ENCODE measurements at places on chromosomes 13 and 19.

DNA sequence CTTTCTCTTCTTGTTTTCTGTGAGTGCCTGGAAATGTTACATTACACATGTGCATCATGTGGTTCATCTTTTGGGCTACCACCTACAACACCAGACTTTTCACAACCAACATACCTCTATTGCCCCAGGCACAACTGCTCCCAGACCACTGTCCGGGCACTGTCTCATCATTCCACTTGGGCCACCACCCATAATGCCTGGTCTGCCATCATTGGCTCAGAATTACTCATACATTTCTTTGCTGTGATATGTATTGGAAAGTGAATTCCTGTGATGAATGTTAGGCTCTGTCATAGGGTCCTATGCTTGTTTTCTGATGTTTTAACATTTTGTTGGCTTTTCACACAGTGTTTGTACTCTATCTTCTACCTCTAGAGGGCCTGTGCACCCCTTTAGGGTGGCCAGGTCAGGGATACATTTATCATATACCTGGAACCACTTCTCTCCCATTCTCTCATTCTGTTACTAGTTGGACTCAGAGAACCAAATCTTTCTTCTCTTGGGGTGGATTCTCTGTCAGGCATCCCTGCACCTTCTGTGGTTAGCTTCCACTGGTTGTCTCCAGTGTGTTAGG lies 172.8 kb downstream of the NHLRC3 start:
- no peak for DNase-seq

DNA sequence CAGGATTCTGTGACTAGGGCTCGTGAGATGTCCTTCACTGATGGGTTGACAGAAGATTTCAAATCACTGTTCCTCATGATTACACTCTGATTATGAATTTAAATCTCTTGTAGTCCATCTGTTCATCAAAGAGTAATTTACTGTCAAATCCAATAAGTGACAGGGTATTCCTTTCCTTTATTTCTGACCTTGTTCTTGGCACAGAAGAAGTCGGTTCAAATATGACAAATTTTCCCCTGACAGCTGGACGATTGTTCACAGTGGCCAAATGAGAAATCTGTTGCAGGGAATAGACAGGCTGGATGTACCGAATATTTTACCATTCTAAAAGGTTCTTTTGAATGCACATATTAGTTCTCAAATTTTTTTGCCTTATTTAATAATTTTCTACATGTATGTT lies 767.3 kb upstream of the GPC6 start:
- DNase-seq: no peak

GRCh38 chr19:20840371-20840770 lies 64.3 kb downstream of the ZNF66 start:
- no peak for DNase-seq

GRCh38 chr19:14114854-14115253 lies 2.7 kb downstream of the PRKACA start:
- DNase-seq: no peak

DNA sequence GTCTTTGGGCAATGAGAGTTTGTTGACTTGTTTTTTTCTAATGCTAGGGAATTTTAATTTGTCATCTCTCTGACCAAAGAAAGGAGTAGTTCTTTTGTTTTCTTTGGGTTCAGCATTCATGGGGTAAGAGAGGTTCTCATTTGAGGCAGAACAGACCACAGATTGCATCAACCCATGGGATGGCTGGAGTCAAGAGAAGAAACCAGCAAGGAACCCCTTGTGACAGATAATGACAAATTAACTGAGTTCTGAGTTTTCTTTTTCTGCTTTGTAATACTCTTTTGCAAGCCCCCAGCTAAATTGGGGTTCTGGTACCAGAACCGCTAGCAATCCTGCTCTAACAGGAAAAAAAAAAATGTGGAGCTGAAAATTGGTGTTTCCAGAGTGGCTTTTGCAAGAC lies 864.1 kb downstream of the DIAPH3 start:
- no peak for DNase-seq

- DNase-seq: no peak
These were observed 1077.6 kb downstream of the DIAPH3 start for GRCh38 chr13:59086147-59086546.

GRCh38 chr13:21884965-21885567 lies 214.2 kb downstream of the FGF9 start:
- no peak for DNase-seq

DNA sequence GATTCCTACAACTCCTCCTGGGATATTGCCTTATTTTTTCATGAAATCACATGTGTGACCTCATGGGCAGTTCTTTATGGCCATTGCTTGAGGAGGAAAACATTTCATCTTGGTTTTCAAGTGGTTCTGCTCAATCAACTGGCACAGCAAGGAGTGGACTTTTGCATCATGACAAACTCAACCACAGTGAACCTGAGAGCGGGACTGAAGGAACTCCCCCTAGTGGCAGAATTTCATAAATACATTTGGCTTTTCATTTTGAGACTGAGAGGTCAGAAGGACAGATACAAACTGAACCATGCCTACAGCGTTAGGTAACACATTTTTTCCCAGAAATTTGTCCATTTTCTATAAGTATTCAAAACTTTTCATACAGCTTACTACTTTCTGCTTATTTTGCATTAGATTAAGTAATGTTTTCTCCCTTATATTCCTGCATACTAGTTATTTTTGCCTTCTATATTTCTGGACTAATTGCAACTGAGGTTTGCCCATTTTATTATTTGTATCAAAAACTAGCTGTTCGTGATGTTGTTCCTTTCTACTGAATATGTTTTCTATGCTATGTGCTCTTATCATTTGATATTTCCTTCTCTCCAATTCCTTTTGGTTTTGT lies 13.4 kb upstream of the SIGLEC12 start:
- no peak for DNase-seq

DNA sequence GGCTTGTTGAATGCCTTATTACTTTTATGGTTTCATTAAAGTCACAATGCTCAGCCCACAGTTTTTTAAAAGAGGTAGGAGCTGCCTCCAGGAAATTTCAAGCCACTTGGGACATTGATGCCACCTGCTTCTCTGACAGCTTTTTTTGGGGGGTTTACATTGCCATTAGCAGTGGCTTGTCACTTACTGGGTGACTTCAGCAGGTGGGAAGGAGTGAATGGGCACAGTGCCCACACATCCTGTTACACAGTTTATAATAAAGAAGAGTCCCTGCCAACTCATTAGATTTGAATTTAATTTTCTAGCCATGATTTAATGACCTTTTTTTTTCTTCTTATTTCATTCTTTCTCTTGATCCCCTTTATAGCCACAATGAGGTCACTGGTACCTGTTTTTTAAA lies 61.0 kb downstream of the NHLRC3 start:
- DNase-seq: no peak

GRCh38 chr19:28130066-28130511 lies 1082.9 kb downstream of the UQCRFS1 start:
- no peak for DNase-seq

DNA sequence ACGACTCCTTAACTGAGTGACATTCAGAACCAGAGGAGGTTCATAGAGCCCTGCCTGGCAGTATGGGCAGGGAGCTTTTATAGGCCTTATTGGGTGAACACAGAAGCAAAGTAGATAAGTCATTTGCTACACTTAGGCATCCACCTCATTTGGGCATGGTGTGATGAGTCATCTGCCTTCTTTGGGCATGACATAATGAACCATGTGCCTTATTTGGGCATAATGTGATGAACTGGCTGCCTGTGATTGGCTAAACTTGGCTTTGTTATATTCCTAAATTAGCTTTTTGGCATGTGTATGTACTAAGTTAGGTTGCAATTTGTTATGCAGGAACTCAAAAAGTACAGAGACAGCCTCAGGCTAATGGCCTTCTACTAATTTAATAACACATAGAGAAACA lies 2210.2 kb upstream of the PCDH20 start:
- DNase-seq: no peak

- DNase-seq: no peak
These were observed 226.8 kb downstream of the LACC1 start for GRCh38 chr13:44106266-44107152.

DNA sequence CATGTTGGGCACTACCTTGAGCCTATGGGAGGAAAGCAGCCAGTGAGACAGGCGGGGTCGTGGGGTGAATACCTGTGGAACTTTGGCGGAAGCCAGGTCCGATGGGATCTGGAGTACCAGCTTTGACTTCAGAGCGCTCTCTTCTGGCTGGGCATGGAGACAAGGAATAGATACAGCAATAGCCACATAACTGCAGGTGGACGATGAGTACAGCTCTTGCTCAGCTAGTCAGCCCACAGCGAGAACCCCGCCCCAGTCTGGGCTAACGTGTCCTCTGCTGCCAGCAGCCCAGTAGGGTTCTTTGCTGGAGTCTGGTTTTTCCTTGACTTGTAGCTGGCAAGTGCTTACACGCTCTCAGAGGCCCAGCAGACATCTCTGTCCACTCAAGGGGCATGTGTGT lies 83.4 kb downstream of the SIPA1L3 start:
- no peak for DNase-seq

DNA sequence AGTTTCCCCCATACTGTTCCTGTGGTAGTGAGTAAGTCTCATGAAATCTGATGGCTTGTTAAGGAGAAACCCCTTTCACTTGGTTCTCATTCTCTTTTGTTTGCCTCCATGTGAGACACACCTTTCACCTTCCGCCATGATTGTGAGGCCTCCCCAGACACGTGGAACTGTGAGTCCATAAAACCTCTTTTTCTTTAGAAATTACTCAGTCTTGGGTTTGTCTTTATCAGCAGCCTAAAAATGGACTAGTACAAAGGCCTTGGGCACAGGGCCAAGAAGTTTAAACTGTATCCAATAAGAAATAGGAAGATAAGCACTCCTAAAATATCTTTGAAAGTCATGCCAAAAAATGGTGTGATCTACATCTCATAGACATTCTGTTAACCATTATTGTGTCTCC lies 176.9 kb downstream of the TBC1D4 start:
- no peak for DNase-seq

DNA sequence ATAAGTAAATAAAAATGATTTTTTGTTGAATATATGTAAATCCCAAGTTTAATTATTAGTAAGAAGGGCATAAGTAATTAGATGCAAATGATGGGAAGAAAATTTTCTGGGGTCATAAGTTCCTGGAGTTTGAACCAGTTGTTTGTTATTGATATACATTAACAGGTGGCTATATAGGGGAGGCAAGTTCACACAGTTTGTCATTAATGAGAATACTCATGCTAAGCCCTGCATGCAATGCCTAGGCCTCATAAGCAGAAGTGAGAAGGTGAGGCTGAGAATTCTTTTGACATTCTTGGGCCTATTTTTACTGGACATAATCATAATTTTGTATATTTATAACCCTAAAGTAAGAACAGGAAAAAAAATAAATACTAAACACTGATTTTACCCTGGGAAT lies 1210.7 kb upstream of the PCDH9 start:
- no peak for DNase-seq

DNA sequence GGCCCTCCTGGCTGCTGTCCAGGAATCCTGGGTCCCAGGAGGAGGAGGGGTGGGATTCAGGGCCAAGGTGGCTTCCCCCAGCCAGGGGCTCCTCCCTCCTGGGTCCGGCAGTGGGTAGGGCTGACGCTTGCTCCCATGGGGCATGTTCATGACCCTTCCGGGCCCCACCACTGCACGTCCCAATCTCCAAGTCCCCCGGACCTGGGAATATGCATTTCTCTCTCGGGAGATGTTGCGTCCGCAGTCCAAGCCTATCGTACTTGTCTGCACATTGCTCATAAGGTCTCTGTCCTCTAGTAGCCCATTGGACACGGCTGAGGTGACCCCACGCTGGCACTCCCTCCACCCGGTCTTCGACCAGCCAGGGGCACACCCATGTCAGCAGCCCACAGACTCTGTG lies 192.3 kb downstream of the TEX29 start:
- DNase-seq: no peak

- no peak for DNase-seq
These were observed 8.5 kb upstream of the SLC25A15 start for GRCh38 chr13:40780822-40781401.

DNA sequence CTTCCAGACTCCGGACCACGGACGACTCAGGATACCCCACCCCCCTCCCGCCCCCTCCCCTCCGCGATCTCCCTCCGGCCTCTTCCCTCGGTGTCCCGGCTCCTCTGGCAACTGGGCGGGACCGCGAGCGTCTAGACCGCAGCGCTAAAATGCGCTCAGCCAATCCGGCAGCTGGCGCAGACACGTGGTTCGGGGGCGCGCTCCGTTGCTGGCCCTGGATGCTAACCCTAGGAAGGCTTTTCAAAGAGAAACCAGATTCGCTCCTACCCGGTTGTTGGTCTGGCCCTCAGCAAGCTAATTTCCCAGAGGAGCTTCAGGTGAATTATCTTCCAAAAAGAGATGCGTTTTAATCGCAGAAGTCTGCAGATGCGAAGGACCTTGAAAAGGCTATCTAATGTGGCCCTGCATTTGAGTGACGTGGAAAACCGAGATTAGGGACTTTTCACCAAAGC lies at the start of gene DZIP1:
DZIP1 (minus strand) TSS at position 106 of the 452 bp plus-strand sequence. CDS start 2,677 bp downstream, outside the sequence.
- DNase-seq: peak; percentile 59

DNA sequence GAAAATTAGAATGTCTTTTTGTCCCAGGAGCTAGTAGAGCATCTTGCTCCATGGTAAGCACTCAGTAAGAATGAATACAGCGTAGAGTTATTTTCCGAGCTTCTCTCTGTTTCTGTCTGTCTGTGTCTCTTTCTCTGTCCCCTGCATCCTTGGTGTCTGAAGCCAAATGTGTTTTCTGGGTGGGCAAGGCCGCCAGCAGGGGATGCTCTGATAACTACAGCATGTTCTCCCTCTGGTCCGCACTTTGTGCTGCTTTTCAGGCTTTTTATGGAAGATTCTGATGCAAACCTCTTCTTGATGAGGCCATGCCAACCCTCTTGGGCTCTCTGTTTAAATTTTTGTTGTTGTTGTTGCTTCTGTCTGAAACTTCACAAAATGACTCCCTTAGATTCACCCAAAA lies 142.8 kb upstream of the UBL3 start:
- no peak for DNase-seq

- DNase-seq: no peak
These were observed 18.7 kb downstream of the PLVAP start for GRCh38 chr19:17358395-17358794.

DNA sequence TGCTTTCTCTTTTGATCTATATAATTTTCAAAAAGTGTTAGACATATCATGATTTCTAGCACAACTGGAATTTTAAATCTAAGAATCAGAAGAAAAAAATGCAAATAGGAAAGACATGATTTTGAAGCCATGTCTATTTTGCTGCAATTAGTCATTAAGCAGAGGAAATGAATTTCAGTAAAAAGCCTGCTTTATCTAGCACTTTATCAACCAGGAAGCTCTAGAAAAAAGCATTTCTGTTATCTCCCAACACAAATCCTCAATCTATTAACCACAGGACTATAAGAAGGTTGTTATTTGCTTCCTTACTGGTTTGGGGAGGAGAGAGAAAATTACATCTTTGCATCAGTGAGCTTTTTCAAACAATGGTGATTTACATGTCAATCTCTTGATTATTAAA lies 716.7 kb downstream of the DIAPH3 start:
- DNase-seq: no peak

Data from posterior cingulate gyrus (tissue), 11 donors.